Adipocyte (in vitro differentiated cells): ENCODE measurements at places on chromosomes 11 and 22.

DNA sequence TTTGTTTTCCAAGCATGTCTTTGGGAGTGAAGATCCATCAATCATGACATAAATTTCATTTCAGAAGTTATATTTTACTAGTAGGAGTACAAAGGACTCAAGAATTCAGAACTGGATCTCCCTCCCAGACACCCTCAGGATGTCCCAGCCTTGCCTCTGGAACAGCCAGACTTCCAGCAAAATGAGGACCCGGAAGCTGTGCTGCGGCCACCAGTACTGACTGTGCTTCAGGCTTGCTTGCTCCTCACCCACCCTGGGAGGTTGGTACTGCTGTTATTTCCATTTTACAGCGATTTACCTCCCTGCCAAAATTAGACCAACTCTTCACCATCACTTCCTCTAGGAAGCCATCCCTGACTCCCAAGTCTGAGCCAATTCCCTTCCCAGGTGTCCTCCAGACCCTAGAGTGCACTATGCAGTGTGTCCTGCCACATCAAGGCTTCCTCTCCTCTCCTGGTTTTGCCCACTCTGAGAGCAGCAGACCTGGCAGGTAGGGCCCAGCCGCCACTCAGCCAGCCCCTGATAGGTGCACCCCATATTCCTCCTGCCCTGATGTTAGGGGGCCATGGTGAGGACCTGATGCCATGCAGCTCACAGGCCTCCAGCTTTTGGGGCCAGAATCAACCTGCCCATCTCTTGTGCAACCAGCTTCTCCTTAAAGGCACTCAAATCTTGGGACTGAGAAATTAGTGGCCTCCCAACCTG, 47.3 kb upstream of the WNT7B start:
- no peak for DNase-seq

DNA sequence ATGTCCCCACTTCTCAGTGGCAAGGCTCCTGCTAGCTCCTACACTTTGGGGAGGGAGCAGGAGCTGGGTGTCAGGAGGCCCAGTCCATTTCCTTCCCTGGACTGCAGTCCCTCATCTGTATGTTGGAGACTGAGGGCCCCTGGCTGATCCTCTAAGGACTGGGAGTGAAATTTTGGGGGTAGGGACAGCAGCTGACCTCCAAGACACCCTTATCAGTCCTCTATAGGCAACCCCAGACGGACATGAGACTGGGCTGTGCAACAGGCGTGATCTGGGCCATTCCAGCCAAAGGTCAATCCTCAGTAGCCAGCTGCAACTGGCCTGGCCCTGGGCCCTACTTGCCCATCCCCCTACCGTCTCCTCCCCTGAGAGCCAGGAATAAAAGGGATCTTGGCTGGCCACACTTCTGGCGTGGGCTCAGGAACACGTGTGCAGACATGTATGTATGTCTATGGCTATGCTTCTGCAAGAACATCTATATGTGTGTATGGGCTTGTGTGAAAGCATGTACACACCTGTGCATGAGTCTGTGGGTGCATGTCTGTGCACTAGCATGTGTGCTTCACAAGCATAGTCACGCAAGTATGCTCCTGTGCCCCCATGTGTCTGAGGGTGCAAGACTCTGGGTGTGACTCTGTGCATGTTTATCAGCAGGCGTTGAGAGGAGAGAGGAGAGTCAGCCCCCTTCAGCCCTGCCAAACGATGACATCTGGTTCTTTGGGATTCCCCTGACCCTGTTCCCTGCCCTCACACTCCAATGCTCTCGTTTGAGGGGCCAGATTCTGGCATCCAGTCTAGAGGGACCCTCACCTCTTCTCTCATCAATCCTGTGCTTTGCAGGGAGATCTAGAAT, 24.6 kb upstream of the DGAT2 start:
- DNase-seq, result no peak

DNA sequence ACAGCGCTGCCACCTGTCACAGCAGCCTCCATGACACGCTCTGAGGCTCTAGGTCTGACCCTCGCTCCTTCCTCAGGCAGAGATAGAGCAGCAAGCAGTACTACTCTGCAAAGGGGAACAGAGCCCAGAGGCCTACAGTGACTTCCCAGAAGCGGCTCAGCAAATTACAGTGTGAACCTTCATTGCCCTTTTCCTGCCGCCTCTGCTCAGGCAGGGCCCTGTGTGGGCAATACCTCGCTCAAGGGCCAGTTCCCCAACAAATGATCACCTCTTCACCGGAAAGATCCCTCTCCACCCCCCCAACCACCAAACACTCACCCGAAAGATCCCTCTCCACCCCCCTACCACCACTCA, 12.3 kb downstream of the KIAA0930 start:
- no peak for DNase-seq

DNA sequence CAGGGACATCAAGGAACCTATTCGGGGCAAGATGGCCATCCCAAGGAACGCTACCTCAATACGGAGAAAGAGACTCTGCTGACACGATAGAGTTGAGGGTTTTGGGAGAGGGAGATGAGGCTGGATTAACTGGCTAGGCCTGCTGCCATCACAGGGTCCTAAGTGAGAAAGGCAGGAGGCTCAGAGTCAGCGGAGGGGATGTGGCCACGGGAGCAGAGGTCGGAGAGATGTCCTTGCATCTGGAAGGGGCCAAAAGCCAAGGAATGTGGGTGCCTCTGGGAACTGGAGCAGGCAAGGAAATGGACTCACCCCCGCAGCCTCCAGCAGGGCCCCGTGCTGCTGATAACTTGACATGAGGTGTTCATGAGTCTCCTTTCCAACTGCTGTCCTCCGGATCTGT, 31.0 kb upstream of the RFPL3 start:
- DNase-seq, result no peak

DNA sequence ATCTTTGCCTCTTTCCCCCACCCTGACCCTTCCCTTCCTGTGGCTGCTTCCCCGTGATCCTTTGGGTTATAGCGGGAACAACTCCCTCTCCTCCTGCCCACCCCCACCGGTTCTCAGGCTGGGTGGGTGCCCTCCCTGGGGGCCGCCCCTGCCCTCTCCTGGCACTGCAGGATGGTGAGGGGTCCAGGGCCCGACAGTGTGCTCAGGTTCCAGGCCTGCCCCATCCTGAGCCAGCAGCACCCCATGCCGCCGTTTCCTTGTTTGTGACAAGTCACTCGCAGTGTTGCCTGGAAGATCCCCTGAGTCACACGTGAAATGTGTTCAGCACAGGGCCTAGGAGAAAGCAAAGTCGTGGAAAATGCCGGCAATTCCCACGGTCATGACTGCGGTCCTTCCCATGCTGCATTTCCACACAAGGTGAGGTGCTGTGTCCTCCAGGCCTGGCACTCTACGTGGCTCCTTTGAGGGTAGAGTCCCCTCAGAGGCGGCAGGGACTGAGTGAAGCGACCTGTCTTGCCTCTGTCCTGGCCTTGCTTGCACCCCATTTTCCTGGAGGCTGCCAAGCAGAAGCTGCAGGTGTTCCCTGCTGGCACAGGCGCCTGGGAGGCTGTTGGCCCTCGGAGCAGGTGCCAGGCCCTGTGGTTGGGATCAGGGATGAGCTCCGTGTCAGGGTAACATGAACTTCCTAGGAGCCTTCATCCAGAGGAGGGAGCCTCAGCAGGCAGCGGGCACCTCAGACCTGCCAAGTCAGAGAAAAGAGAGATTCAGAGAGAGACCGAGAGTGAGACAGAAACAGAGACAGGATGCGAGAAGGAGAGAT, 80.5 kb upstream of the LINC01488 start:
- DNase-seq, result no peak
